ENCODE measurements at places on chromosomes 6 and 20. TPM values are rescaled to one million over a fixed set of nuclear protein-coding genes. Genes with fewer than 3 reads are reported as not detected.

DNA sequence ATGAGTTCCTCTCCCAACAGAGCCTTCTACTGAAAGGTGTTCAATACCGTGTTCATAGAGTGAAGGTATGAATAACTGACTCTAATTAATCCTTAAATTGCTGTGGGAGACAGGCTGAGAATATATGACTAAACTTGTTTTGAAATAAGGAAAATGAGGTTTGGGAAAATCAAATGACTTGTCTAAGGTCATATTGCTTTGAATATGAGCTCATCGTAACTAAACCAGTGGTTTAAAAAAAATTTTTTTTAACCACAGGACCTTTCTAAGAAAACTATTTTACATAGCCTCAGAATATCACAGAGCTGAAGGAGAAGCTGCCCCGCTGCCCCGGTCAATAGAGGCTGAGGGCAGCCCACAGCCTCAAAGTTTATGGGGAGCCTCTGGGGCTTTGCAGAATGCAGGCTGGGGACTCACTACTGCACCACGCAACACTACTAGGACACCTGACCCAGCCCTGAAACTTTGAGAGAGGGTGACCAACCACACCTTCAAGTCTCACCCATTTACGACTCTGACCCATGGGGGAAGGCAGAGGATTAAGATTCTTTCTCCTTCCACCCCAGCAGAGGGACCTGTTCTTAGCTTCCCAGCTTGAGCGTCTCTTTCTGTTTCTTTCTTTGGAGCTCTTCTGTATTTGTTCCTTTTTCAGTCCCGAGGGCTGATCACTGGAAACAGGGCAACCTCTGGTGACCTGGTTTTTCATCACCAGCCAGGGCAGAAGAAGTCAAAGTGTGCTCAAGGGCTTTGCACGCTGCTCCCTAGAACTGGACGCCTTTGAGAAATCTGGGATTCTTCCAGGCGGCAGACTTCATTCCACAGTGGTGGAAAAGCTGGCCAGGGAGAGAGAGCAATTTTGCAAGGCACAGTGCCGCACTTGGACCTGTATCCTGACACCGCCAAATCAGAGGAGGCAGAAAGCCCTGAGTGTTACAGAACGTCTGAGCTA is 220.2 kb downstream of the ATXN1 start:
- DNase-seq = no peak
- H3K4me3 ChIP-seq = peak overlapping the region; percentile 31
- peaks cover 17% of the 10 kb centered on the region for H3K4me1 ChIP-seq
- no peaks in the 10 kb centered on the region for H3K36me3 ChIP-seq

DNA sequence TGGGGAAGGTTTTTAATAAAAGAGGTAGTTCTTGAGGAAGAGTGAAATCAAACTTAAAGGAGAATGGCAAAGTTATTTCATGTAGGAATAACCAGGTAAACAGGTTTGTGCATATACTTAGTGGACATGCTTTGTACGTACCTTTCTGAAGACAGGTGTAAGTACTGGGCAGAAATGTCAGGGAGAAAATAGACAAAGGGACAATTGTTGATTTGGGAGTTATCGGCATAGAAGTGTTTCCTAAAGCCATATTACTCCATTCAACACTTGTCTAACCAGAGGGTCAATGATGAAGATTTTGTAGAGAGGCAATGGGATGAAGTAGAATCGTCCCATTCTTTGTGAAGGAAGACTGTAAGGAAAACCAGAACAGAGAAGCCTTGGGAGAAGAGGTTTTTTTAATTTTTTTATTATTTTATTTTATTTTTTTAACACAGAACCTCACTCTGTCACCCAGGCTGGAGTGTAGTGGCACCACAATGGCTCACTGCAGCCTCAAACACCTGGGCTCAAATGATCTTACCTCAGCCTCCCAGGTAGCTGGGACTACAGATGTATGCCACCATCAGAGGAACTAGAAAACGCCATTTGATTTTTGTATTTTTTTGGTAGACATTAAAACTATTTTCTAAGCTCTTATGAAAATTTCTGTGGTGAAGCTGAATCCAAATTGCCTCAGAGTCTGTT is 18.0 kb downstream of the SMAP1 start:
- H3K4me3 ChIP-seq = no peak overlapping the region
- no peaks in the 10 kb centered on the region for H3K36me3 ChIP-seq

The ANKRD6 gene
- 35.3 TPM for total RNA-seq

The KCNK15 gene
- total RNA-seq = 26.3 TPM

DNA sequence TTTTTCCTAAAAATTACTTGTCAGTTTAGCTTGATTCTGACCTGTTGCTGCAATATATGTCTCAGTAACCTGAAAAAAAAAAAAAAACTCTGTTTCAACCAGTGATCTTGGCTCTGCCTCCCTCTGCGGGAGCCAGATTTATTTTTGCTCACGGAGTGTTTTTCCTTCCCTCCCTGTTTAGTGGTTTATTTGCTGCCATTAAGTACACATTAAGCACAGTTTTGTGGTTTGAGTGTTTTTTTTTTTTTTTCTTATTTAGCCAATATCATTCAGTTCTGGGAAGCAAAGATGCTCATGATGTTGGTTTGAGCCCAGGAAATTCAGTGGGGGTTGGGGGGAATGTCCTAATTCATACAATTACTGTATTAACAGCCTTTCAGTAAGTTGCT is 110.1 kb upstream of the GPR6 start:
- peaks cover 16% of the 10 kb centered on the region for H3K4me1 ChIP-seq
- no peak overlapping the region for H3K27ac ChIP-seq
- no peaks in the 10 kb centered on the region for H3K36me3 ChIP-seq

The RIPPLY2 gene
- total RNA-seq = not detected

GRCh38 chr20:57346477-57346876 is 4.6 kb upstream of the RAE1 start:
- H3K27me3 ChIP-seq = no peaks in the 10 kb centered on the region
- H3K27ac ChIP-seq = no peak overlapping the region

- no peaks in the 10 kb centered on the region for H3K36me3 ChIP-seq
- H3K27me3 ChIP-seq = no peaks in the 10 kb centered on the region
- H3K4me3 ChIP-seq = no peak overlapping the region
- H3K4me1 ChIP-seq = no peaks in the 10 kb centered on the region
These were observed 393.5 kb upstream of the JARID2 start for GRCh38 chr6:14852375-14852774.

The CENPW gene
- not detected for total RNA-seq

DNA sequence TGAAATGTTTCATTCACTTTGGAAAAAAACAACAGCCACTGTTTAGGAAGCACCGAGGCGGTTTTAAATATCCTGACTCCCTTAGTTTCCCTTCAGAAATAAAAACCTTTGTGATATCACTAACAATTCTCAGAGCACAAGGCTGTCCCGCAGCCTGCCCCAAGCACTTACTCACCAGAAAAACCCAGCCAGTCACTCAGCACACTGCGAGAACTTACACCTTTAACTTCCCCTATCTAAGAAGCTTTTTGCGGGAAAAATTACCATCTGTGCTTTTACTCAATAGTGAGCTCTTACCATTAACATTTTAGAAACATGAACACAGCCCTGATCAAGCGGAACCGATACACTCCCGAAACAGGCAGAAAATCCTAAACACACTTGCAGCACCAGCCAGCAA is 9.3 kb downstream of the ZBTB46 start:
- H3K4me3 ChIP-seq = no peak overlapping the region
- no peaks in the 10 kb centered on the region for H3K36me3 ChIP-seq
- no peaks in the 10 kb centered on the region for H3K4me1 ChIP-seq
- no peak overlapping the region for H3K27ac ChIP-seq
- no peak for DNase-seq
- H3K27me3 ChIP-seq = no peaks in the 10 kb centered on the region

The TREML1 gene
- total RNA-seq = 0.56 TPM

DNA sequence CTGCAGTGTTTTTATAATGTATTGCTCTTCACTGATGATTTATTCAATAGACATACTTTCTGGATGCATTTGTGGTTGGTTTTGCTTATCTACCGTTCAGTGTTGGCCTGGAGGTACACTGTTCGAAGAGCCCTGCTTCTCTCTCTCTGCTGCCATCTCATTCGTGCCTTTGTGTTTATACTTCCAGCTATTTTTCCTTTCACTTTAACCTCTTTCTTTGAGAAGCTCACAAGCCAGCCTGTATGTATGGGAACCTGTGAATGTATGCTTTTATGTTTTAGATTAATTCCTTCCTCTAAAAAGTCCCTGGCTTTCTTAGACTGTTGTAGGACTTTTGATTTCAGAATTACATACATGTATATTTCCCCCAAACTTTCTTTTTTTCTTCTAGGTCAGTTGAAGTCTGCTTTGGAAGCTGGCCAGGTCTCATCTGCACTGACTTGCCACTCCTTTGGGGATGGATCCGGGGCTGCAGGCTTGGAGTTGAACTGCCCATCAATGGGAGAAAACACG is 83.0 kb downstream of the SCAND1 start:
- DNase-seq = no peak
- no peaks in the 10 kb centered on the region for H3K36me3 ChIP-seq
- H3K4me1 ChIP-seq = peaks cover 12% of the 10 kb centered on the region
- H3K4me3 ChIP-seq = peak overlapping the region; percentile 7

DNA sequence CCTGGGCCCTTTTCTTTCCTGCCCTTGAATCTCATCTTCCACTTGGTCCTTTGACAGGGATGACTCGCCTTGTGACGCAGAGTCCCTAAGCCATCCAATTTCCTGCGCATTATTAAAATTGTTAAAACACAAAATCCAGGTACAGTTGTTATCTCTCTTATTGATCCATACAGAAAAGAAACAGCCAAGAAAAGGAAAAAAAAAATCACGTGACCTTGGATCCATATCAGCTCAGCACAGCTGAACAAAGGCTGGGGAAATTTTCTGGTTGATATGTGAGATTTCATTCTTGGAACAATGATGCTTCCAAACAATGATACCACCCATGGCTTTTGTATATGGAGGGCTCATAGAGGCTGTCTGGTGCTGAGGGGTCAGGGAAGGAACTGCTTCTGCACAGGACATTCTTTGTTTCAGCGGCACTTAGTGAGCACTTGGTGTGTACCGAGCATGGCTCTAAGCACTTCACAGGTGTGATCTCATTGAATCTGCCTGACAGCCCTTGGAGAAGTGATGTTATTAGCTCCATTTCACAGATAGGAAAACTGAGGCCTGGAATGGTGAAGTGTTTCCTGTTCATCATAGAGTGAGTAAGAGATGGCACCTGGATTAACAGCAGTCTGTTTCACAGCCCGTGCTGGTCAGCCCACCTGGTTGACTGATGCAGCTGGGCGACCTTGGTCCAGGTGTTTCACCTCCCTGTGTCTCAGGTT is 155.0 kb upstream of the SULF2 start:
- no peaks in the 10 kb centered on the region for H3K36me3 ChIP-seq
- DNase-seq = no peak
- no peaks in the 10 kb centered on the region for H3K27me3 ChIP-seq
- H3K4me3 ChIP-seq = no peak overlapping the region
- H3K4me1 ChIP-seq = no peaks in the 10 kb centered on the region

GRCh38 chr6:153085239-153085638 is 45.8 kb downstream of the RGS17 start:
- no peak for DNase-seq
- no peaks in the 10 kb centered on the region for H3K27me3 ChIP-seq
- H3K27ac ChIP-seq = peak overlapping the region; percentile 72
- H3K4me3 ChIP-seq = no peak overlapping the region
- H3K36me3 ChIP-seq = no peaks in the 10 kb centered on the region
- peaks cover 30% of the 10 kb centered on the region for H3K4me1 ChIP-seq

The TRIM15 gene
- total RNA-seq = not detected

Measured in thoracic aorta (tissue), 2 donors.